ENCODE measurements at places on chromosomes 16 and 17.

GRCh38 chr17:81086789-81087551 is 52.0 kb downstream of the BAIAP2 start:
- DNase-seq, result peak; percentile 14

DNA sequence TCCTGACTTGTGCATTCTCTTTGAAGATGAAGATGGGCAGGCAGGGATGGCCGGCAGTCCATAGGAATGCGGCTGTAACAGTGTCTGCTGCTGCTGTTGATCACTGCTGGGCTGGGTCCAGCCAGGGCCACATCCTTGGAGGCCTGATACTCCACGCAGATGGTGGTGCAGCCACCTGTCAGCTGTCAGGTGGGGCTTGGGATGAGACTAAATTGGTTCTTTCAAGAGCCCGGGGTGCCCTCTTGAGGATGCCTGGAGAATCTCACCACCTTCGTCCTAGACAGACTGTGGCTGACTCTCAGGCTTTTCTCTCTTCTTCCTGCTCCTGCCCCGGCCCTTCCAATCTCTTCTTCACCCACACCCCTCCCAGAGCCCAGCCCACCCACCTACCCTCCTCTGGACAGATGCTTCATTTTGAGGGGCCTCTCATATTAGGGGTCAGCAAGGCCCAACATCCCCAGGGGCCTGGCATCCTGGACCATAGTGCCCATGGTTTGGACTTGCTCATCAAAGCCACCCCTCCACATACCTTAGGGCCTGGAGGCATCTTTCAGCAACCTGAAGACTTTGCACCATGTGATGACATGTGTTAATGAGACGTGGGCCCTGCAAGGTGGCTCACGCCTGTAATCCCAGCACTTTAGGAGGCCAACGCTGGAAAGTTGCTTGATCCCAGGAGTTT is 19.1 kb downstream of the OSBPL7 start:
- DNase-seq, result peak; percentile 69

DNA sequence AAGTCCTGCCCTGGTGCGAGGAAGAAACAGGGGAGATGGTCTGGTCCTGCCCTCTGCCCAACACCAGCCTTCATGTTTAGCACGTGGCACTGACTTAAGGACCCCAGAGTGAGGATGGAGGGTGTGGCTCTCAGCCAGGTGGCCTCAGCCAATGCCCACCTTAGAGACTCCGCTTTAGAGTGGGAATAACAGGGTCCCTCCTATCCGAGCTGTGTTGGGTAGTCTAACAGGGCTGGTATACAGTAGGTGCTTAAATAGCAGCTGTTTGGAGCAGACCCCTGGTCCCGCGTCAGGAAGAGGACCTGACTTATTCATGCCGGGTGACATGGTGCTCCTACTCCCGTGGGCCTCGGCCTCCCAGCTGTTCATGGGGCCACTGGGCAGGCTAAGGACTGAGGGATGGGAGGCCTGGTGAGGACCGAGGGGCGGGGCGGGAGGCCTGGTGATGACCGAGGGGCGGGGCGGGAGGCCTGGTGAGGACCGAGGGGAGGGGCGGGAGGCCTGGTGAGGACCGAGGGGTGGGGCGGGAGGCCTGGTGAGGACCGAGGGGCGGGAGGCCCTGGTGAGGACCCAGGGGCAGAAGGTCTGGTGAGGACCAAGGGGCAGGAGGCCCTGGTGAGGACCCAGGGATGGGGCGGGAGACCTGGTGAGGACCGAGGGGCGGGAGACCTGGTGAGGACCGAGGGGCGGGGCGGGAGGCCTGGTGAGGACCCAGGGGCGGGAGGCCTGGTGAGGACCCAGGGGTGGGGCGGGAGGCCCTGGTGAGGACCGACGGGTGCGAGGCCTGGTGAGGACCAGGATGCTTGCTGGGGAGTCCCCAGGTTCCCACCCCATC is 7.6 kb downstream of the ZFPM1 start:
- no peak for DNase-seq

DNA sequence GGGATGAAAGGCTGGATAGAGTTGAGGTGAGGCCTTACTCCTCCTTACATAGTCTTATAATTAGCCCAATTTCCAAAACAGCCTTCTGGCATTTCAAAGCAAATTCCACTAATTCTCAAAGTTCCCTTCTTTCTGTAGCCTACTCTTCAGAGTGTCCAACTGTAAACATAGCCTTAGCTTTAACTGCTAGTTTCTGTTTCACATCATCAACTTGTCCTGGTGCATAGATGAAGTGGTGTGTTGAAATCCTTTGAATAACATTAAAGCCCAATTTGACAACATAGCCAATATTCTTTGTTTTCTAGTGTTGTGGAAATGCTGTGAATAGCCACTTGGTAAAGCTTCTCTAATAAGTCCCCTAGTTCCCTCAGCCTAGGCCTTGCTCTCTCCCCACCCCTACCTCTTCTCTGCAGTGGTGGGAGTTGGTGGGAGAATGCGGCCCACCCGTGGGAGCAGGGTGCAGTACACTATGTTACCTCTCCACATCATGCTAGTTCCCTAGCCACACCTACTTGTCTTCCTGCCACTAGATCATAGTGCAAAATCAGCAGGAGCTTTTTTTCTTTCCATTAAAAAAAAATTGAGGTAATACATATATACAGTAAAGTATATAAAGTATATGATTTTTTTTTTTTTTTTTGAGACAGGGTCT is 127.0 kb upstream of the HAS3 start:
- no peak for DNase-seq

- DNase-seq, result no peak
Measured at GRCh38 chr17:81043725-81044427, 8.9 kb downstream of the BAIAP2 start.

DNA sequence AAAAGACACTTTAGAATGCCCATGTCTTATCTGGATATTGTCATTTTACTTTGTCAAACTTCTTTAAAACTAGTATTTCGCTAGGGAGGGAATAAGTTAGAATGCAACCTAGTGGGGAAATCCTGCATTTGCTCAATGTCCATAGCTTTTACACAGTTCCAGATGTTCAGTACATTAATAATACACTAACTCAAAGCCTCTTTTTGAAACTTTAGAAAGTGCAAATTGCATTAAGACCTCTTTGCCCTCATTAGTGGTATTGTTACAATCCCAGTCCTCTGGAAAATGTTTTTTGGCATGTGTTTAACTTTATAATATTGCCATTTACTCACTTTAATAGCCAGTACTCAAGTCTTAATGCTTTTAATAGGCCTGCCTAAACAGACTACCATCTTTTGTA is 106.8 kb downstream of the BRIP1 start:
- no peak for DNase-seq

GRCh38 chr16:71216714-71217113 is 13.8 kb downstream of the HYDIN start:
- no peak for DNase-seq

- DNase-seq, result no peak
Measured at GRCh38 chr17:82034371-82035011, 3.0 kb downstream of the DCXR start.

GRCh38 chr17:12209632-12210191 is 189.0 kb downstream of the MAP2K4 start:
- no peak for DNase-seq

DNA sequence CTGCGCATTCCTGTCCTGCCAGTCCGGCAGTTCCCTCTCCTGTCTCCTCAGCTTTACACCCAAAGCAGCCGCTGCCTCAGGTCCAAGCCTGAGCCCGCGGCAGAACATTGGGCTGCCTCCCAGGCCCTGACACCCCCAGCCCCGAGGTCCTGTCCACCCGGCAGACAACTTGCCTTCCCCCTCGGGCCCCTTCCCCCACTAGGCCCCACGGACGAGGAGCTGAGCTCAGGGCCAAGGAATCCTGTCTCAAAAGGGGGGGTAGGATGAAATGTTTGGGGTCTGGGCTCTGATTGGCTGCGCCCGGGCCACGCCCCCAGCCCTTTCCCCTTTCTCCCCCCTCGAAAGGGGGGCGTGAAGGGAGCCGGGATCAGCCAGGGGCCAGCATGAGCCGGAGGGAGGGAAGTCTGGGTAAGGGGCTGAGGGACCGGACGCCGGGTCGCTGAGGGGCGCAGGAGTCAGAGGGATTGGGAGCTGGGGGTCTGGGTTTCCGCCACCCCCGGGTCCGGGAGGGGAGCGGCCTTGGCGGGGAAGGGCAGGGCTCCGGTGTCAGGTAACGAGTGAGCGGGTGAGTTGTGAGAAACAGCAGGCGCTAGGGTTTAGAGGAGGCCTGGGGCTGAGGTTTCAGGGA is at the start of gene CTF1:
Gene CTF1, plus strand, starts transcription at position 354 of the 628 bp plus-strand sequence. Its CDS starts 30 bp downstream, at position 384.
- DNase-seq, result no peak

- DNase-seq, result no peak
Measured at GRCh38 chr16:11603331-11603750, 16.6 kb upstream of the LITAF start.

GRCh38 chr16:23353440-23353839 is 51.3 kb downstream of the SCNN1B start:
- DNase-seq, result no peak

GRCh38 chr17:18280766-18281371 is 20.4 kb downstream of the MIEF2 start:
- no peak for DNase-seq

GRCh38 chr17:6491071-6491700 is 46.9 kb downstream of the PIMREG start:
- no peak for DNase-seq

DNA sequence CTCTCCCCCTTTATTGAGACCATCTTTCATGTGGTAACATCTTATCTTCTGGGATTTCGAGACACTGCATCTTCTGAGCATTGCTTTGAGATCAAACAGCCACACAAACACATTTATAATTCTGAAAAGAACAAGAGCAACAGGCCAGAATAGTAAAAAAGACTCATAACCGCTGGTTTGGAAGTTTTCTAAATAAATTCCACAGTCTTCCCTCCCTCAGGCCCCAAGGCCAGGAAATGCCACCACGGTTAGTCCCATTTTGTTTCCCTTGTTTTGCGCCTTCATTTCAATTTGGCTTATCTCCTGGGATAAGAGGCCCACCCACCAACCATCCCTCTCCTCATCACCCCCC is 25.3 kb downstream of the LITAF start:
- DNase-seq, result no peak

DNA sequence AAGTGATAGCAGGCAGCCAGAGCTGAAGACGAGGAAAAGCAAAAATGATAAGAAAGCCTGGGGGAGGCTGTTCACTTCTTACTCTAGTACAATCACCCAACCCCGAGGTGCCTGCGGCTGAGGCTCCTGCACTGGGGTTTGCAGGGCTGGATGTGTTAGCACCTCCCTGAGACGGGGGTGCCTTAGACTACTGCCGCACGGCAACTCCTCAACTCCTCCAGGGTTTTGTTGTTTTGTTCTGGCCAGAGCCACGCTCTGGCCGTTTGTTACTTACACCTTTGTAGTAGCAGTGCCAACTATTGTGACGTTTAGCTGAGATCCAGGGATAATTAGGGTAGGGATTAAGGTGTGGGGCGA is 51.5 kb downstream of the LDHD start:
- peak; percentile 41 for DNase-seq

DNA sequence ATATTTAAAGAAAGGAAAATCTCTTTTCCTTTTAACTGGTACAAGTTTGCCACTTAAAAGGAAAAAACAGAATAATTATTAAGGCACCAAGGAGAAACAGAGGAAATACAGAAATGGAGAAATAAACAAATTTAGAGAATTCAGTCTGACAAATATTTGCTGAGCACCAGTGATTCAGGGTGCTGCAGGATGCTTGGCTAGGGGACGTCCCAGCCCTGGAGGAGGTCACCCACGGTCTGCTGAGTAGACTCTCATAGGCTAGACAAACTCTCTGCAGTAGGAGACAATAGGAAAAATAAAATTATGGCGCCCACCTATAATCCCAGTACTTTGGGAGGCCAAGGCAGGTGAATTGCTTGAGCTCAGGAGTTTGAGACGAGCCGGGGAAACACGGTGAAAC is 15.9 kb downstream of the C1QTNF1 start:
- no peak for DNase-seq

DNA sequence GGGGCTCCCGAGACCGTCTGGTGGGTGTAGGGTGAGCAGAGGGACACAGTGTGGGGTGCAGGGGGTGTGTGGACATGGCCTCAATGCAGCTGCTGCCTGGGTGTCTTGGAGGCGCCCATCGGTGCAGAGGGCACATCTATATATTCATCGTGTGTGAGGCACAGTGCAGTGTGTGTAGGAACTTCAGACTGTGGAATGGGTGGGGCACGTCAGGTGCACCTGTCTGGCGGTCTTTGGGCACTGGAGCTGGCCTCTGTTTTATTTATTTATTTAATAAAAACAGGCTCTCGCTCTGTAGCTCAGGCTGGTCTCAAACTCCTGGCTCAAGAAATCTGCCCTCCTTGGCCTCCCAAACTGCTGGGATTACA is 16.8 kb downstream of the LASP1 start:
- no peak for DNase-seq

DNA sequence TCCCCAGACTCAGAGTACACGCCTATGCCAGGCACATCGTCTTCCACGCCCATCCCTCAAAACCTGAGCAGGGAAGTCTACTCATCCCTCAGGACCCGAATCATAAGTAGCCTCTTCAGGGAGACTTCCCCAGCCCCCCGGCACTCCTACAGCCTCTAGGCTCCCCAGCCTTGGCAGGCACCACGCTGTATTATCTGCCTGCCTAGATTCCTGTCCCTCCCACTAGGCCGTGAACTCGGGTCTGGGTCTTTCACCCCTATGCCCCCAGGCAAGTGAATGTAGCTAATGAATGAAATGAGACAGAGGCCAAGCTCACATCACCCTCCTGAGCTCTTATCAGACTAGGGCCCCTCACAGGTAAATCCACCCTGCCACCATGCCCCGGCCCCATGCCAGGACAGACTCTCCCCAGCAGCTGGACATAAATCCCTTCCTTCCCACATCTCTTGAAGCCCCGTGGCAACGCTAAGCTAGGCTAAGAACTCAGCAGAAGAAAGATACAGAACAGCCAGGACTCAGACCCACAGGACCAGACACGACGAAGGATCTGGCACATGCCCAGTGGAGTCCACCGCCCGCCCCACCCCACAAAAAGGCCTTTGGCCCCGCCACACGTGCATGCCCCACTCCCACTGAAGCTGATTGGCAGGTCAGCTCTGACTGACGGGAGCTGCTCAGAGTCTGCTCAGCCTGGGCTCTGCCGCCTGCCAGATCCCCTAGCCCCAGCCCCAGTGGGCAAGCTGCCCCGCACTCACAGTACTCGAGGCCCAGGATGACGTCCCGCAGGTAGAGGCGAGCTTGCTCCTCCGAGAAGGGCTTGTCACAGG is 13.0 kb downstream of the CAMKK1 start:
- DNase-seq, result no peak

DNA sequence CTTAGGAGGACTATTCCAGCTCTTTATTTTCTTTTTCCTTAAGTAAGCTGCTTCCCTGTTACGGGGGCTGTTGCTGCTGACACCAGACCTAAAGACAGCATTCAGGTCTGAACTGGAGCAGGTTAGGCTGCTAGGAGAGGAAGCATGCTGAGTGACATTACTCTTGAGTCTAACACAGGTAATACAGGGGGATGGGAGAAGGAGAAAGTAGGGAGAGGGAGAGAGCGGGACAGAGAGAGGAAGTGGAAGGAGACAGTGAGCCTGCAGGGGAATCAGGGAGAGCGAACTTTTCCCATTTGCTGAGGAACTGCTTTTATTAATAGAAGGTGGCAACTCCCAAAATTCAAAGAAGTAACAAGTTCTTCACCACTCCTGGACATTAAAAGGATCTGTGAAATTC is 130.9 kb downstream of the PARN start:
- DNase-seq, result no peak

DNA sequence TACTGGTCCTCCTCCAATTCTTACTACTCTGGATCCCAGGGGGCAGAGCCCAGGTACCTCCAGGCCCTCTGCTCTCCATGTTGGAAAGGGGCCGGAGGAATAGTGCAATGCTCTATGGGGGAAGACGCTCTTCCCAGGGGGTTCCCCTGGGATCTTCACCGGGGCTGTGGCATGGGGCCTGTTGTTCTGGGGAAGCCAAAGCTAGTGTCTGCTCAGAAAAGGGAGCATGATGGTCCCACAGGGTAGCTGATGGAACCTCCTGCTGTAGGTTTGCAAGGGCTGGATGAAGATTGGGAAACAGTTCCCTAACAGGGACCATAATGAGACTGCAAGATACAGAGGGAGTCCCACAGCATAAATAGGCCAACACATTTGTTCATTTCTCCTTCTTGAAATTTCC is 114.7 kb downstream of the IRX5 start:
- DNase-seq, result no peak

Data from CD4-positive, alpha-beta T cell treated with Interleukin-21 for 1 hour (primary cell).